ENCODE measurements at places on chromosomes 7 and 10. TPM values are rescaled to one million over a fixed set of nuclear protein-coding genes. Genes with fewer than 3 reads are reported as not detected.

The EIF3B gene
- 107 TPM for polyA plus RNA-seq

The AGBL3 gene
- 0.97 TPM for polyA plus RNA-seq

The ZCCHC24 gene
- polyA plus RNA-seq: 4.7 TPM

The SUGCT gene
- 1.2 TPM for polyA plus RNA-seq

The LANCL2 gene
- 25.3 TPM for polyA plus RNA-seq

The GIMAP5 gene
- 14.9 TPM for polyA plus RNA-seq

The C1GALT1 gene
- polyA plus RNA-seq: 10.2 TPM

The RPS24 gene
- polyA plus RNA-seq: 2,227 TPM

The PTPN20 gene
- polyA plus RNA-seq: not detected

The GATA3 gene
- 7.2 TPM for polyA plus RNA-seq

The CHAT gene
- not detected for polyA plus RNA-seq

The RBP3 gene
- polyA plus RNA-seq: not detected

The WAPL gene
- polyA plus RNA-seq: 6.4 TPM

The IL6 gene
- polyA plus RNA-seq: 16.5 TPM

The GRID2IP gene
- polyA plus RNA-seq: not detected

The OR2A7 gene
- polyA plus RNA-seq: 0.10 TPM

The HPSE2 gene
- polyA plus RNA-seq: not detected

The NPTX2 gene
- 0.16 TPM for polyA plus RNA-seq

The ABCC2 gene
- polyA plus RNA-seq: 1.5 TPM

The HSPA12A gene
- 0.24 TPM for polyA plus RNA-seq

The CAMK1D gene
- 0.37 TPM for polyA plus RNA-seq

The BHLHA15 gene
- polyA plus RNA-seq: 1.0 TPM

The DDX56 gene
- 102 TPM for polyA plus RNA-seq

The HOXA9 gene
- 84.1 TPM for polyA plus RNA-seq

The C10orf143 gene
- polyA plus RNA-seq: 0.26 TPM

The ANKRD61 gene
- polyA plus RNA-seq: 0.18 TPM

The PRR15 gene
- 6.3 TPM for polyA plus RNA-seq

The FGFBP3 gene
- polyA plus RNA-seq: 0.11 TPM

The ANTXRL gene
- not detected for polyA plus RNA-seq

The MUC12 gene
- not detected for polyA plus RNA-seq

The ANXA8 gene
- polyA plus RNA-seq: not detected

The SEMA3A gene
- polyA plus RNA-seq: 0.68 TPM

The CACNB2 gene
- not detected for polyA plus RNA-seq

The KEL gene
- polyA plus RNA-seq: 0.30 TPM

The RAB19 gene
- not detected for polyA plus RNA-seq

The GARIN1A gene
- polyA plus RNA-seq: 0.65 TPM

The CCDC172 gene
- not detected for polyA plus RNA-seq

The CCL24 gene
- not detected for polyA plus RNA-seq

The CTBP2 gene
- 122 TPM for polyA plus RNA-seq

The UBE2D1 gene
- 10.6 TPM for polyA plus RNA-seq

The VAX1 gene
- not detected for polyA plus RNA-seq

The AGR2 gene
- not detected for polyA plus RNA-seq

The FAM200A gene
- polyA plus RNA-seq: 1.7 TPM

The TRPV5 gene
- not detected for polyA plus RNA-seq

The TMEM270 gene
- polyA plus RNA-seq: not detected

The TACC2 gene
- polyA plus RNA-seq: 11.1 TPM

The C10orf62 gene
- polyA plus RNA-seq: not detected

The PCDH15 gene
- polyA plus RNA-seq: 0.05 TPM

The SPDYE9 gene
- not detected for polyA plus RNA-seq

Data from endothelial cell of umbilical vein (primary cell).